ENCODE measurements at places on chromosomes 5 and 9. TPM values are rescaled to one million over a fixed set of nuclear protein-coding genes. Genes with fewer than 3 reads are reported as not detected.

PFN3 gene
- not detected for total RNA-seq

CDO1 gene
- not detected for total RNA-seq

MEGF9 gene
- 19.9 TPM for total RNA-seq

JMY gene
- total RNA-seq: 2.8 TPM

CARD6 gene
- total RNA-seq: 3.8 TPM

WDR41 gene
- 40.6 TPM for total RNA-seq

FOXD4L6 gene
- total RNA-seq: not detected

SLC30A5 gene
- total RNA-seq: 38.0 TPM

GARIN3 gene
- total RNA-seq: not detected

XRCC4 gene
- total RNA-seq: 10.7 TPM

ADAMTSL1 gene
- total RNA-seq: not detected

CTNNAL1 gene
- 46.4 TPM for total RNA-seq

ISL1 gene
- total RNA-seq: not detected

SOX30 gene
- total RNA-seq: not detected

CCL27 gene
- total RNA-seq: not detected

PCDHB2 gene
- total RNA-seq: 3.5 TPM

SLC44A1 gene
- total RNA-seq: 28.8 TPM

DPYSL3 gene
- total RNA-seq: 16.9 TPM

LRRC19 gene
- total RNA-seq: not detected

BRD8 gene
- 55.0 TPM for total RNA-seq

CRHBP gene
- total RNA-seq: 0.25 TPM

ADGRD2 gene
- total RNA-seq: not detected

EQTN gene
- not detected for total RNA-seq

MEGF10 gene
- not detected for total RNA-seq

PCDHGA3 gene
- not detected for total RNA-seq

SMIM33 gene
- total RNA-seq: not detected

LECT2 gene
- not detected for total RNA-seq

FOXD1 gene
- total RNA-seq: 17.4 TPM

SNCAIP gene
- 0.03 TPM for total RNA-seq

IGFBPL1 gene
- total RNA-seq: 2.5 TPM

HK3 gene
- 0.03 TPM for total RNA-seq

THBS4 gene
- not detected for total RNA-seq

IL4 gene
- not detected for total RNA-seq

CDKN2B gene
- not detected for total RNA-seq

HMGCS1 gene
- 50.4 TPM for total RNA-seq

TTC23L gene
- 0.70 TPM for total RNA-seq

MYO10 gene
- total RNA-seq: 54.8 TPM

KYAT1 gene
- 9.5 TPM for total RNA-seq

SHC3 gene
- total RNA-seq: 0.32 TPM

PROB1 gene
- total RNA-seq: 0.17 TPM

IFNA1 gene
- total RNA-seq: not detected

POLE3 gene
- total RNA-seq: 110 TPM

MARCOL gene
- not detected for total RNA-seq

NEUROG1 gene
- not detected for total RNA-seq

SAP30L gene
- 28.7 TPM for total RNA-seq

TXNDC8 gene
- total RNA-seq: not detected

CDH18 gene
- total RNA-seq: not detected
